Thyroid gland (tissue), 4 donors: ENCODE measurements at places on chromosomes 1 and 21. TPM values are rescaled to one million over a fixed set of nuclear protein-coding genes. Genes with fewer than 3 reads are reported as not detected.
A peak's percentile ranks its signal among the peaks of the same experiment; 100 is the strongest.

The LRRC39 gene
- 0.39 TPM for total RNA-seq

The C1QTNF12 gene
- total RNA-seq, result not detected

The CD1E gene
- not detected for total RNA-seq

The LEMD1 gene
- 7.3 TPM for total RNA-seq

The OLIG2 gene
- not detected for total RNA-seq

The SYNC gene
- total RNA-seq, result 7.3 TPM

The PLA2G2C gene
- total RNA-seq, result not detected

The CFAP141 gene
- not detected for total RNA-seq

GRCh38 chr1:172203135-172203823 is 217.2 kb upstream of the C1orf105 start:
- no peak for DNase-seq
- no peak overlapping the region for H3K27ac ChIP-seq
- no peak overlapping the region for H3K4me3 ChIP-seq
- no peaks in the 10 kb centered on the region for H3K36me3 ChIP-seq
- no peaks in the 10 kb centered on the region for H3K27me3 ChIP-seq

GRCh38 chr21:43769325-43769958 is 6.7 kb downstream of the CSTB start:
- peaks cover 17% of the 10 kb centered on the region for H3K36me3 ChIP-seq
- peaks cover 25% of the 10 kb centered on the region for H3K4me1 ChIP-seq
- no peak for DNase-seq
- no peak overlapping the region for H3K4me3 ChIP-seq
- no peak overlapping the region for H3K27ac ChIP-seq
- H3K27me3 ChIP-seq, result no peaks in the 10 kb centered on the region

- H3K4me3 ChIP-seq, result no peak overlapping the region
- H3K4me1 ChIP-seq, result peaks cover 40% of the 10 kb centered on the region
- H3K27me3 ChIP-seq, result no peaks in the 10 kb centered on the region
- H3K36me3 ChIP-seq, result no peaks in the 10 kb centered on the region
These were observed 486.3 kb downstream of the TTLL7 start for GRCh38 chr1:83512373-83513193.

GRCh38 chr1:70666381-70667140 is 255.5 kb downstream of the CTH start:
- H3K36me3 ChIP-seq, result no peaks in the 10 kb centered on the region
- H3K27me3 ChIP-seq, result no peaks in the 10 kb centered on the region
- no peaks in the 10 kb centered on the region for H3K4me1 ChIP-seq
- H3K27ac ChIP-seq, result no peak overlapping the region
- H3K4me3 ChIP-seq, result no peak overlapping the region
- DNase-seq, result no peak

GRCh38 chr1:3111348-3112021 is 42.5 kb downstream of the PRDM16 start:
- no peak overlapping the region for H3K4me3 ChIP-seq
- no peak for DNase-seq
- no peaks in the 10 kb centered on the region for H3K36me3 ChIP-seq
- H3K27me3 ChIP-seq, result no peaks in the 10 kb centered on the region
- H3K4me1 ChIP-seq, result peaks cover 15% of the 10 kb centered on the region

DNA sequence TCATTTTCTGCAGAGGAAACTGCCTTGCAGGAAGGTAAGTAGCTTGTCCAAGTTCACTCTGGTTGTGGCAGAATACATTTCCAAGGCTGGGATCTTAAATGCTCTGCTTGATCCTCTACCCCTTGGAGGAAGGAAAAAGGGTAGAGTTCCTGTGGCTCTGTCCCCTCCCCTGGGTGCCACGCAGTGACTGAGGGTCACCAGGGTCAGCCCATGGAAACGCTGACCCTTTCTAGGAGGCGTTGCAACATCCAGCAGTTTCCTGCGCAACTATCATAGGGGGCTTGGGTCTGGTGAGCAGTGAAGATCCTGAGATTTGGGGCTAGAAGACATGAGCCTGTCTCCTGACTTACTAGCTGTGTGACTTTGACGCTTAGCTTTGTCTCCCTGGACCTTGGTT is 29.4 kb upstream of the EPS8L3 start:
- H3K4me1 ChIP-seq, result peaks cover 59% of the 10 kb centered on the region
- H3K4me3 ChIP-seq, result no peak overlapping the region
- H3K27ac ChIP-seq, result peak overlapping the region; percentile 76
- no peaks in the 10 kb centered on the region for H3K27me3 ChIP-seq

- H3K27ac ChIP-seq, result peak overlapping the region; percentile 58
- peaks cover 71% of the 10 kb centered on the region for H3K4me1 ChIP-seq
- no peak for DNase-seq
- no peaks in the 10 kb centered on the region for H3K27me3 ChIP-seq
- H3K4me3 ChIP-seq, result no peak overlapping the region
- peaks cover 19% of the 10 kb centered on the region for H3K36me3 ChIP-seq
These were observed 10.4 kb downstream of the ZBTB7B start for GRCh38 chr1:155012776-155013602.

GRCh38 chr1:151526735-151527525 is 13.2 kb upstream of the TUFT1 start:
- peak; percentile 24 for DNase-seq
- no peaks in the 10 kb centered on the region for H3K4me1 ChIP-seq
- no peaks in the 10 kb centered on the region for H3K27me3 ChIP-seq
- no peak overlapping the region for H3K4me3 ChIP-seq
- H3K36me3 ChIP-seq, result peaks cover 11% of the 10 kb centered on the region

- H3K27me3 ChIP-seq, result no peaks in the 10 kb centered on the region
- no peaks in the 10 kb centered on the region for H3K4me1 ChIP-seq
- no peak overlapping the region for H3K27ac ChIP-seq
- no peaks in the 10 kb centered on the region for H3K36me3 ChIP-seq
- DNase-seq, result no peak
- no peak overlapping the region for H3K4me3 ChIP-seq
These were observed 46.0 kb upstream of the IL12RB2 start for GRCh38 chr1:67261680-67262079.

- no peak overlapping the region for H3K4me3 ChIP-seq
- H3K27me3 ChIP-seq, result no peaks in the 10 kb centered on the region
- H3K27ac ChIP-seq, result no peak overlapping the region
- H3K36me3 ChIP-seq, result no peaks in the 10 kb centered on the region
These were observed 124.8 kb upstream of the LMO4 start for GRCh38 chr1:87203904-87204303.

GRCh38 chr1:193574913-193575312 is 388.5 kb upstream of the B3GALT2 start:
- no peaks in the 10 kb centered on the region for H3K4me1 ChIP-seq
- no peak overlapping the region for H3K4me3 ChIP-seq
- H3K27ac ChIP-seq, result no peak overlapping the region
- H3K36me3 ChIP-seq, result no peaks in the 10 kb centered on the region
- no peak for DNase-seq
- H3K27me3 ChIP-seq, result no peaks in the 10 kb centered on the region

- DNase-seq, result no peak
- H3K36me3 ChIP-seq, result no peaks in the 10 kb centered on the region
- H3K27me3 ChIP-seq, result no peaks in the 10 kb centered on the region
- no peak overlapping the region for H3K4me3 ChIP-seq
- no peaks in the 10 kb centered on the region for H3K4me1 ChIP-seq
These were observed 19.8 kb downstream of the ADGRB2 start for GRCh38 chr1:31744165-31744888.

DNA sequence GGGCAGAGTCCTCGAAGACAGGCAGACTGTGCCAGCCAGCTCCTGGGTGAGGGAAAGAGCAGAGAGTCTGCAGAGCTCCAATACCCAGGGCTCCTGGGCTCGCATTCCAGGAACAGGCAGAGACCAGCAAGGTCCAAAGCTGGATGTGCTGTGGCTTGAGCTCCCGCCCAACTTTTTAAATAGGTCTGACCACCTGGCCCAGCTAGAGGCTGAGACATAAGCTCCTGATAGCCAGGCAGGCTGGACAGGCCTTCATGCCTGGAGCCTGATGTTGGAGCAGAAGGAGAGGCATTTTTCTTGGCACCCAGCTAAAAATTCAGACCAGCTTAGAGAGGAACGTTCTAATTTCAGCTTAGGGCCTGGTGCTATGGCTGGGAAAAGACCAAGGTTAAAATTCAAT is 178.4 kb upstream of the TMEM51 start:
- H3K27me3 ChIP-seq, result no peaks in the 10 kb centered on the region
- no peak overlapping the region for H3K4me3 ChIP-seq
- H3K36me3 ChIP-seq, result no peaks in the 10 kb centered on the region
- H3K4me1 ChIP-seq, result peaks cover 40% of the 10 kb centered on the region
- peak; percentile 36 for DNase-seq

DNA sequence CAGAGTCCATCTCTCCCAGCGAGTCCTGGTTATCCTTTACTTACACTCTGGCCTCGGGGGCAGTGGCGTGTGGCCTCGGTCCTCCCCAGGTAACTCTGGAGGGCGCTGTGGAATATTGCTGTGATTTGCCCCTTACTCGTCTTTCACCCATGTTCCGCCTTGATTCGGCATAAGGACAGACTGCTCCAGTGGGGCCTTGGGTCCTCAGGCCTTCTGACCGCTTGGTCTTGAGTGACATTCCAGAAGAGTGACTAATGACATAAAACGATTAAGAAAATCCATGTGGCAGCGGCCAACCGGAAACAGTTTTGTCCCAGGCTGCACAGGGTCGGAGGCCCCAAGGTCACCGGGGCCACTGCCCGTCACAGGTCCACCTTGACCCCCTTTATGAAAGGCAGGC is 11.0 kb downstream of the ICMT start:
- peaks cover 22% of the 10 kb centered on the region for H3K36me3 ChIP-seq
- peaks cover 4% of the 10 kb centered on the region for H3K4me1 ChIP-seq
- H3K4me3 ChIP-seq, result no peak overlapping the region
- DNase-seq, result no peak

DNA sequence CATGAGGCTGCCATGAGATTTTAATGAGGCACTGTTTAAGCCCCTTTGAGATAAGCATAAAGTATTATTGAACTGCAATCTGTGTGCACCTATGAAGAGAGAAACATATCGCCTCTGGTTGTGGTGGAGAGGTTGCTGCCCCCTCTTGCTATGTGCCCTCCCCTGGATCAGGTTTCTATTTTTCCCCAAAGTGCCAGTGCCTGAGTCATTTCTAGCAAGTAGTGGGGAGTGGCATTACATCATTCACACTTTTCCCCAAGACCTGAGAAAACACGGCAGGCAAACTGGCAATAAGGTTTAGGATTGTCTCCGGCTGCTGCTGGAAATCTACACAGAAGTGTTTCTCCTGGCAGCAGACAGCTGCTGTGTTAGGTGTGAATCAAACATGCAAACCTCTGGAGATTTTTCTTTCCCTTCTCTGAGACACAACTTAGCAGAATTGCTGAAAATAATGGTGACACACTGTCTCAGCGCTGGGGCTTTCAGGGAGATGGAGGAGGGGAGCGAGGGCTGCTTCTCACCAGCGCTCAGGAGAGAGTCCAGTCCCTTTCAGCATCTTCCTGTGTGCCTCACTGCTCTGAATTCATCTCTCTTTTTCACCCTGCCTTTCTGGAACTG is 13.7 kb upstream of the RGS16 start:
- peak; percentile 49 for DNase-seq
- no peaks in the 10 kb centered on the region for H3K27me3 ChIP-seq
- peak overlapping the region; percentile 95 for H3K27ac ChIP-seq
- H3K36me3 ChIP-seq, result no peaks in the 10 kb centered on the region
- H3K4me3 ChIP-seq, result no peak overlapping the region
- peaks cover 49% of the 10 kb centered on the region for H3K4me1 ChIP-seq

DNA sequence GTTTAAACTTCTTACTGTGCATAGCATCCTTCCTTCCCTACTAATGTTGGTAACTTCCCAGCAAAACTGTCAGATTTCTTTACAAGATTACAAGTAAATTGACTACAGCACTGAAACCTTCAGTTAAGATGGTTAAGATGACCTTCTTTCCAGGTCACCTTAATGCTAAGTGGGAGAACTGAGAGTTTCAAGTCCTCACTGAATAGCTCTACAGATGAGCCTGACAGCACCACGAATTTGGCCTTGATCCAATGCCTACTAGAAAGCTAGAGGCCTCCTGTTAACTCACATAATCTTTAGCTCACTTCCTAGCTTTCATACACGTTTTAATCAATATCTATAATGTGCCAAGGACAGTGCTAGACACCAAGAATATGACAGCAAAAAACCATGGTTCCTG is 276.0 kb upstream of the PLD5 start:
- no peak overlapping the region for H3K27ac ChIP-seq
- H3K4me3 ChIP-seq, result no peak overlapping the region
- H3K36me3 ChIP-seq, result no peaks in the 10 kb centered on the region
- DNase-seq, result no peak
- no peaks in the 10 kb centered on the region for H3K4me1 ChIP-seq
- H3K27me3 ChIP-seq, result no peaks in the 10 kb centered on the region

- H3K36me3 ChIP-seq, result no peaks in the 10 kb centered on the region
- no peak for DNase-seq
- H3K27me3 ChIP-seq, result no peaks in the 10 kb centered on the region
These were observed 4.2 kb downstream of the NECTIN4 start for GRCh38 chr1:161085165-161085564.

DNA sequence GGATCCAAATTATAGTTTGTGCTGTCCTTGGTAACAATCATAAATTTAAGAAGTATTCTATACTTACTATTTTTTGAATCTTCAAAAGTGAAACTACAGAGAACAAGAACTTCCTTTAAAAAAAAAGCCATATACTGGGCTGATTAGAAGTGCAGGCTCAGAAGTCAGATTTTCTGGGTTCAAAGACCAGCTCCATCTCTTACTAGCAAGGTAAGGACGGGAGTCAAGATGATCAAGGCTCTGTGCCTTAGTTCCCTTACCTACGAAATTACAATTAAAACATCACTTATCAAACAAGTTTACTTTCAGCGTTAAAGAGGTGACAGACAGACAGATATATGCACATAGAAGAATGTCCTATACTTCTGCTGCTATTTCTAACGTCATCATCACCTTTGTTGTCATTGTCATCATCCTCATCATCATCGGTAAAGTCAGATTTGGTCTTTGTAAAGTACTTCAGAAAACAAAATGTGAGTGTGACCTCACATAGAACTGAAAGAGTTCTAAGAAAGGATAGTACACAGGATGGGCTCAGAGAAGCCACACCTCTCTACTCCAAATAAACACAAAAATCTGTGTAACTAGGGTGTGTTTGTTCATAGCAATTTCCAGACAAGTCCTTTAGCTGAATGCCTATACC is 178.7 kb downstream of the VAV3 start:
- H3K4me1 ChIP-seq, result peaks cover 32% of the 10 kb centered on the region
- H3K27me3 ChIP-seq, result no peaks in the 10 kb centered on the region
- H3K27ac ChIP-seq, result peak overlapping the region; percentile 47
- no peaks in the 10 kb centered on the region for H3K36me3 ChIP-seq
- no peak overlapping the region for H3K4me3 ChIP-seq

GRCh38 chr1:202806845-202807450 is 1.3 kb downstream of the KDM5B start:
- H3K4me1 ChIP-seq, result peaks cover 23% of the 10 kb centered on the region
- peak overlapping the region; percentile 50 for H3K27ac ChIP-seq
- H3K27me3 ChIP-seq, result no peaks in the 10 kb centered on the region
- peak; percentile 33 for DNase-seq

GRCh38 chr21:41378849-41379248 is 17.0 kb downstream of the MX2 start:
- no peaks in the 10 kb centered on the region for H3K4me1 ChIP-seq
- DNase-seq, result no peak
- no peaks in the 10 kb centered on the region for H3K27me3 ChIP-seq
- no peak overlapping the region for H3K4me3 ChIP-seq
- H3K36me3 ChIP-seq, result no peaks in the 10 kb centered on the region
